ENCODE measurements at places on chromosomes 13 and 19.

DNA sequence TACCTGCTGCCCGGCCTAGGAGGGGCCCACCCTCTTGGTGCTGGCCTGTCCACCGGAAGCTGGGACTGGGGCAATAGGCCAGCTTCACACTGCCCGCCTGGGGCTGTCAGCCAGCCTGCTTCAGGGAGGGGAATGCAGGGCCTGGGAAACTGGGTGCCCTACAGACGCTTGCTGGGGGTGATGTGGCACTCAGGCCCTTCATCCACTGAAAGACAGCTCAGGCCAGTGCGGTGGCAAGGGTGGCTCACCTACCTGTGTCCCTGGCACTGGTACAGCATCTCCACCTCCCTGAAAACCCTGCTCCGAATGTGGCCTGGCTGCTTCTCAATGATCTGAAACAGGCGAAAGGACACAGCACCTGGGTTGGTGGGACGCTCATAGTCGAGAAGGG lies 7.8 kb downstream of the MKNK2 start:
- DNase-seq: no peak

DNA sequence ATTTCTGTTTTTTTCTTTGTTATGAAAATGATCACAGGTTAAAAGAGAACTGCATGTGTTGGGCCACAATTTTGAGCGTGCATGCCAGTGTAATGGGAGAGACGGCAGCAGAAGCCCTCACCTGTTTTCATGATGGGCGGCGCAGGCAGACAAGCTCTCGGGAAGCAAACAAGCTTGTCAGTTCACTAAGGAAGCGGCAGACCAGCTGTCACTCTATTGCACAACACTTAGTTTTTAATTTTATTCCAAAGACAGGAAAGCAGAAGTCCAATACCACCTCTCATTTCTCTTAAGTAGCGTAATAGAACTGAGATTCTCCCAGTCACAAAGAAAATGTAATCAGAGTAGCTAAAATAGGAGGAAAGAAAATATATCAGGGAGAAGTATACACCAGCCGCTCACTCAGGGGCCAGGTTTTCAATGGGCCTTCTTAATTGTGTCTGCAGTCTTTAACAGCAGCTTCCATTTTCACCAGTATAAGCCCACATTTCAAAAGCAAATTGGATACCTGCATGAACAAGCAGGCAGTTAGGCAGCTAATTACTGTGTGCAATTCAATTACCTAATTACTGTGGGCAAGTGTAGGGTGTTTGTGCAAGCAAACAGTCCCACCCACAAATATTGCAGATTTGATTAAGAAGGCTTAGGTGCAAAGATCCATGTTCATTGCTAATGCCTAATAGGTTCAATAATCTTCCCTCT lies 711.4 kb downstream of the DIAPH3 start:
- DNase-seq: no peak

DNA sequence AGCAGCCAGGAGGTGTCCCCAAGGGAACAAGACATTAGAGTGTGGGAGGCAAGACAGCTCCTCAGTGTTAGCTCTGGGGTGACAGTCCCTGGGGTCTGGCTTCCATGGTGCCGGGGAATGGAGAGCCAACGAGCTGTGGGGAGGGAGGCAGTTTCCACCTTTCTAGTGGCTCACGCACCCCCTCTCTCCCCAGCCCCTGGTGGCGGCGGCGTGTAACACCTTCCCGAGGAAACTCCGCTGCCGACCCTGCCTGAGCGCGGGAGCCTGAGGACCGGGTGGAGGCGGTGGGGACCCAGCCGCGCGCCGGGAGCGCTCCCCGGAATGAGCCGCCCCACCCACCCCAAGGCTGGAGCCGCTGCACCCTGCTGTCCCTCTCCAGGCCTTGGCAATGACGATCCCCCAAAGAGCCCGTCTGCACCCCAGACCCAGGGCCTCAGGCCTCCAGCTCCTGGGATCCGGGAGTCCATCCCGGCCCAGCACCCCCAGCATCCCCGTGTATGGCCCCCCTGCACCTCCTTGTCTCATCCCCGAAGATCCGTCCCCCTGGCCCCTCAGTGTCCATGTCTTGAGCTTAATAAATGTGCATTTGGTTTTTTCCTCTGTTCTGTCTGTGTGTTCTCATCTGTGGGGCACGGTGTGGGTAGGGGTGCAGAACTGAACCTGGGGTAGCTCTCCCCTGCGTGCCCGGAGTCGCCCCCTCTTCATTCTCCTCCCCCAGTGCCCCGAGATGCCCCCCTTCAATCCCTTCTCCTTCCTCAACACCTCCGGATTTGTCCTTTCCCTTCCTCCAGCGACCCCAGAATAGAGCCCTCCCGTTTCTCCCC lies 622 bp upstream of the FXYD5 start:
- DNase-seq: no peak

DNA sequence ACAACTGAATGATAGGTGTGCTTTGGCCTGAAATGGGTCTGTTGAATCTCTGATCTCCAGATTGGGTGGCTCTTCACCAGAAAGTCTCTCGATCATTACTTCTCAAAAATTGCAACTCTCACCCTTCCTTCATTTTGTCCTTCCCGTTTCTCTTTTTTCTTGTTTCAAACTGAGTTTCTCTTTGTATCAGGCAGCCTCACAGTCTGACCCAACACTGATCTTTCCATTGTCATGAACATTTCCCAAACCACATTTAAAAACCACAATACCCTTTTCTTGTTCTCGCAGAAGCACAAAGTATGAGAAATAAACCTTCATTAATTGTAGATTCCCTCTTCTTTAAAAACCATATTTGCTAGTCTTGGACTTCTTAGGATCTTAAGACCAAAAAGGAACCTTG lies 33.6 kb upstream of the HMGB1 start:
- no peak for DNase-seq

DNA sequence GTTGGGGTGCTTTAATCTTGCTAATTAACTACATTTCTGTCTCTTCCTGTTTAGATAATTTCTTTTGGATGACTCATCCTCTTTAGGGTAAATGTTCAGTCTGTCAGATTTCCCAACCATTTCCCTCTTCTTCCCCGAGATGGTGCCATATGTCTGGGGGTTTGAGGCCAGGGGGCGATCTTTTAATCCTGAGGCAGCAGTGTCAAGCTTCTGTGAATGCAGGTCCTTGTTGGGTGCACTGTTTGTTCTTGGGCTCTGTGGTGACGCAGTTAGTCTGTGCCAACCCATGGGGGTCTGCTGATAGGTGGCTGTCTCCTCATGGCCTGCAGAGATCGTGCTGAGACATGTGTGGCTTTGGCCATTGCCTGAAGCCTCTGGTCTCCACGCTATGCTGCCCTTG lies 420.4 kb downstream of the NDFIP2 start:
- DNase-seq: peak; percentile 1

- no peak for DNase-seq
Observed at GRCh38 chr19:8528500-8528899, 14.5 kb upstream of the ZNF414 start.

DNA sequence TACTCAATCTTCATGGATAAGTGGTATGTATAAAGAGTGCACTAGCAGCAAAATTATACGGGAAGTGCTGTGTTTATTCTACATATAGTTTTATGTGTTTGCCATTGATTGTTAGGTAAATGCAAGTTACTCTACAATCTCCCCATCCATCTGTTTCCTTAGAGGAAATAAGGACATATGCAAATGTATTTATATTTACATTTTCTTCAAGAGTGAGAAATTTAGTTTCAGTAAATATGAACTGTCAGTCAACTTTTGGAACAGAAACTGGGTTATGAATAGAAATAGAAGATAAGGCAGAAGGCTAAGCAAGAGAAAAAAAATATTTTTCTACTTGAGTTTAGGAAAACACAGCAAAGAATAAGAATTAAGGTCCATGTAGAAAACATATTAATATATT lies 176.1 kb upstream of the KLHL1 start:
- DNase-seq: no peak

DNA sequence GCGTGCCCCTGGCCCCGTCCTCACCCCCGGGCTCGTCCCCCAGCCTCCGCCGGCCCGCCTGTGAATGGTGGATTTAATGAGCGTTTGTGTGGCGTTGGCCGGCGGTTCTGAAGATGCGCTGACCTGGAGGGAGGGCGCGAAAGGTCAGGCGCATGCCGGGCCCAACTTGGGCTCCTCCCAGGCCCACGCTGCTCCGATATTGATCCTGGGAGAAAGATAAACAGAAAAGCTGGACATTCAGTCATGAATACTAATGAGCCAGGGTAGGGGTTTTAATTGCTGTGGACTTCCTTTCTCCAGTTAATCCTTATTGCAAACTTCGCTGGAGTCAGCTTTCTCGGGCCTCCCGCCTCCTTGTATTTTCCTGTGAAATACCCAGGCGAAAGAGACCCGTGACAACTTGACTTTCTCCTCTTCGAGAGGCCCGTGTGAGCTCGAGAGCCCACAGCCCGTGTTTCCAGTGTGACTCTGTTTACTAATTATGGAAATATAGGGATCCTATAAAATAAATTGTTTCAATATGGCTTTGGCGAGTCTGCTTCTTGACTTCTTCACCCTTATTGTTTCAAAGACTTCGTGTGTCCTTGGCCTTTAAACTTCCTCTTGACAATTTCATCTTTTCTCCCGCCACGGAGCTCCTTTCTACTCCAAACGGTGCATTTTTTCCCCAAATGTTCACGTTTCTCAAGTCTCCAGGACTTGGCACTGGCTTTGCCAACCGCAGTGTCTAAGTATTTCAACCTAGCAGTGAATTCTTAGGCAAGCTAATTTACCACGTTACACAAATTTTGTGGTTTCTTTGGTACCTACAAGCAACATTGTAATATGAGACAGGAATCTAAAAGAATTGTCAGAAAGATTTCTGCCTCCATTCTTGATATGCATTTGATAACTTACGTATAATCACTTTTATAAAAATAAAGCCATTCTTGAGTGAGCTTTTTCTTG lies 10.5 kb downstream of the ZIC2 start:
- DNase-seq: no peak

- peak; percentile 100 for DNase-seq
Observed at GRCh38 chr19:42396381-42397262, 6.5 kb upstream of the CNFN start.

DNA sequence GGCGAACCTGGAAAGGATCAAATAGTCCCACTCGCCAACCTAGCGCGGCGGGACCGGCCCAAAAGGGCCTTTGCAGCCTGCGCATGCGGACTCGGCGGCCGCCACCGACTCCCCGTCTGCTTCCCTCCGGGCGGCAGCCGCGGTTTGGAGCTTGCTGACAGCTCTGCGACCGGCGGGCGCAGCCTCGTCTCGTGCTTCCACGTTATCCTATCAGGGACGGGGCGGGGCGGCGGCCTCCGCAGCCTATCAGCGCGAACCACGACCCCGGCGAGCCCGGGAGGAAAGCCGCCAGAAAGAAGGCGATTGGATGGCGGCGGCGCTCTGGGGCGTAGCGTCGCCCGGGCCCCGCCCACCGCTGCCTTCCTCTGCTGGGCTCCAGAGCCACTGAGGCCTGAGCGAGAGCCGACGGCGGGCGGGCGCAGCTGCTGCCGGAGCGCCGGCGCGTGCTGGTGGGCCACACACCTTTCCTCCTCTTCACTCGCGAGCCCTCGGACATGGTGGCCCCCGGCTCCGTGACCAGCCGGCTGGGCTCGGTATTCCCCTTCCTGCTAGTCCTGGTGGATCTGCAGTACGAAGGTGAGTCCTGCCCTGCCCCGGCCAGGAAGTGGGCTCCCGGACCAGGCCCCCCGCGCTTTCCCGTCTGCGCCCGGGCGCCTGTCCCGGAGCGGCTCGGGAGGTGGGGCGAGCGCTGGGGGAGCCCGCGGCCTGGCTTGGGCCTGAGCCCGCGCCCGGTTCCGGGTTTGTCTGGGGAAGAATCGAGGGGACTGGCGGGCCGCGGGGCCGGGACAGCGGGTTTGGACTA lies at the start of gene DNAJC3:
Gene DNAJC3, plus strand, starts transcription at position 378 of the 802 bp plus-strand sequence. Its CDS starts 117 bp downstream, at position 495.
- peak; percentile 98 for DNase-seq

DNA sequence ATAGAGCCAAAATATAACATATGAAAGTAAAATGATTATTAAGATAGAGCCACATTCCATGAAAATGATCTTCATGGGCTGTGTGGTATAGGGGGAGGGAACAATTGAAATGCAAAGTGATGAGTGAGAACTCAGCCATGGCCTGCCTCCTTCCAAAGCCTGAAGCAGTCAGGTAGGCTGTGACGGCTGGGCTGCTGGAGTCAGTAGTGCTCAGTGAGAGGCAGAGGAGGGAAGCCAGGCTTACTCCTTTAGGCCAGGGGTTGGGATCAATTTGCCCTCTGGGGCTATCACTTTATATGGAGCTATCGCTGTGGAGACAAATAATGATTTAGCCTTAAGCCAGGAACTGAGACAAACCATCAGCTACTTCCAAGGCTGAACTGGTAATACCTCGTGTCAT lies 654.9 kb downstream of the FGF9 start:
- no peak for DNase-seq
